ENCODE measurements at places on chromosomes 2 and 18.
A peak's percentile ranks its signal among the peaks of the same experiment; 100 is the strongest.

GRCh38 chr2:102470168-102470567 is 2.9 kb upstream of the SLC9A4 start:
- DNase-seq: no peak

- DNase-seq: no peak
These were observed 43.6 kb downstream of the VIT start for GRCh38 chr2:36740061-36740460.

- DNase-seq: peak; percentile 18
These were observed at the start of gene FBLN7 for GRCh38 chr2:112138159-112139032. TSS of gene FBLN7 (plus strand) at chr2:112138385. CDS start at chr2:112138656, 271 bp downstream.

DNA sequence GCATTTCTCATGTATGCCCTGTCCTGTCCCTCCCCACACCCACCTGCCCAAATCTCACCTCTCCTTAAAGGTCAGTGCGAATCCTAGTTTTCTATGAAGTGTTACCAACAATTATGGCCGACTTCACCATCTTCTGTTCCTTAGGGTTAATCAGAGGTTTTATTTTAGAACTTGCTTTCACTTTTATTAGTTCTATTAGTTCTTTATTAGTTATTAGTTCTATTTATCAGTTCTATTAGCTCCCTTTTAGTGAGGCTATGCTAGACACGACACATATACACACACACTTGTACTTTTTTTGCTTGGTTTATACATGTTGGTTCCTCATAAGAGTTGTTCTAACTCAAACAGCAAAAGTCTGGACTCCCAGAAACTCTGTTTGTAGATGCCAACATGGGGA is 176.8 kb upstream of the MSH6 start:
- no peak for DNase-seq

GRCh38 chr2:105556366-105556765 is 157.5 kb upstream of the FHL2 start:
- DNase-seq: no peak

DNA sequence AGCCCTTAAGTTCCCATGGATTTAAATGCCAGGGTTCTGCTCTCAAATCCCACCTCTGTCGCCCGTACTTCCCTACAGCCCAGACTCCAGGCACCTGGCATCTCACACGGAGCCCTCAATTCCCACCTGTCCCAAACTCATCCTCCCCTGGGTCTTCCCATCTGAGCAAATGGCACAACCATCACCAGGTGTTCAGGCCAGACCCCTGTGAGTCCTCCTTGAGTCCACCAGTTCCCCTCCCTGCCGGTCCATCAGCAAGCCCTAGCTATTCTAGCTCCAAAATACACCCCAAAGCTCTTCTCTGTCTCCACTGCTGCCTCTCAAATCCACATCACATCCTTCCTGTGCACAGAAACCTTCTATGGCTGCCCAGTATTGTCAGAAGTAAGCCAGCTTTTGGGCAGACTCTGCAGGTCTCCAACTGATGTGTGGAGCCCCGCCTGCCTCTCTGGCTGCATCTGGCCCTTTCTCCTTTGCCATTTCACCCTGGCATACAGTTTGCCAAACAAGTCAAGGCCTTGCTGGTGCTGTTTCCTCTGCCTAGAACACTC is 67.7 kb downstream of the DNMT3A start:
- DNase-seq: no peak

DNA sequence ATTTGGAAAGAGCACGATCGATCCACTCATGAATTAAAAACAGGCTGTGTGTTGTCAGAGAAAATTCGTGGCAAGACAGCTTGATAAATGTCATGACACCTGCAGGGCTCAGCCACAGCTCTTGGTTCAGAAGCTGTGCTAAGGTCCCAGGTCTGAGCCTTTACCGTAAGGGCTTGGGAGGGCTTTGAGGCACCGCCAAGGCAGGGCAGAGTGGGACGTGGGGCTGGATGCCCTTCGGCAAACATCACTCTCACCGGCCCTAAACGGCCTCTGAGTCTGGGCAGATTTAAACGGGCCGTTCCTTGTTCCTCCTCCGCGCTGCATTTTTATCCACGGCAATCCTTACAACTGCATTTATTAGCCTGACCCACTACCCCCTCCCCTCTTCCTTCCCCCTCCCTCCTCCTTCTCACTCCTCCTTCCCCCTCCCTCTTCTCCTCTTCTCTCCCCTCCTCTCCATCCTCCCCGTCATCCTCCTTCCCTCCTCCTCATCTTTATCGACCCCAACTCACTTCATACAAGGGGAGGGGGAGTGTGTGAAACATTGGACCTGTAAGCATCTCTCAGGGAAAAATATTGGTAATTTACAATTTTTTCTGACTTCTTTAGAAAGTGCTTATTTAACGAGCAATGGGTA is 33.9 kb downstream of the MBP start:
- no peak for DNase-seq

GRCh38 chr2:64228126-64228678 is 84.0 kb upstream of the PELI1 start:
- peak; percentile 70 for DNase-seq

- DNase-seq: no peak
These were observed 607.6 kb downstream of the LRP1B start for GRCh38 chr2:141523199-141523598.

DNA sequence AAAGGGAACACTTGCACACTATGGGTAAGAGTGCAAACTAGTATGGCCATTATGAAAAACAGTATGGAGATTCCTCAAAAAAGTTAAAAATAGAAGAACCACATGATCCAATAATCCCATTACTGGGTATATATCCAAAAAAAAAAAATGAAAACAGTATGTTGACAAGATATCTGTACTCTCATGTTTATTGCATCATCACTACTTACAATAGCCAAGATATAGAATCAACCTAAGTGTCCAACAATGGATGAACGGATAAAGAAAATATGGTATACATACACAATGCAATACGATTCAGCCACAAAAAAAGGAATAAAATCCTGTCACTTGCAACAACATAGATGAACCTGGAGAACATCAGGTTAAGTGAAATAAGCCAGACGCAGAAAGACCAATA is 73.3 kb downstream of the LOXHD1 start:
- DNase-seq: no peak

- no peak for DNase-seq
These were observed 48.2 kb upstream of the B3GNT2 start for GRCh38 chr2:62147610-62148301.

DNA sequence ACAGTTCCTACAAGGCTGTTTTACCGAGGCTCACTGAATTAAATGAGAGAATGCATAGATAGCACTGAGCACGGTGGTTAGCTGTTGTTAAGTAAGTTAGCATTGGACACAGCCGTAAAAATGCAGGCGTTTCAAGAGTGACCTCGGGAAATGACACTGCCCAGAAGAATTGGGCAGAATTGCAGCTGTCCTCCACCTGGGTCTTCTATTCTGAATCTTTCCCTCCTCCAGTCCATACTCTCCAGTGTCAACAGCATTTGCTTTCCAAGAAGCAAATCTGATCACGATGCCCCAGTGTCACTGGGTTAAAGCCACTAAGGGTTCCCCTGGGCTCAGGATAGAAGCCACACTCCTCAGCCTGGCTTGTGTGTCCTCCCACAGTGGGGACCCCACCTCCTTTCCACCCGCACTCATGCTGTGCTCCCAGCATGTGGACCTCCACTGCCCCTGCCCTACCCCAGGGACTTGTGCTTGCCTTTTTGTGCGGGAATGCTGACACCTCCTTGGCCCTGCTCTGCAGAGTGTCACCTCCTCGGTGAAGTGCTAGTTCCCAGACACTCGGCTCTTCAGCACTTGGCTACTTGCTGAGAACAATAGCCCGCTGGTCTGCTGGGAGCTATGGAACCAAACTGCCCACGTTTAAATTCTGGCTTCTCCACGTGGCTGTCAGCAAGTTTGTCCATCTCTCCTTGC is 135.0 kb downstream of the ANTXR1 start:
- no peak for DNase-seq

GRCh38 chr2:231221761-231222160 is 23.3 kb downstream of the ARMC9 start:
- no peak for DNase-seq

DNA sequence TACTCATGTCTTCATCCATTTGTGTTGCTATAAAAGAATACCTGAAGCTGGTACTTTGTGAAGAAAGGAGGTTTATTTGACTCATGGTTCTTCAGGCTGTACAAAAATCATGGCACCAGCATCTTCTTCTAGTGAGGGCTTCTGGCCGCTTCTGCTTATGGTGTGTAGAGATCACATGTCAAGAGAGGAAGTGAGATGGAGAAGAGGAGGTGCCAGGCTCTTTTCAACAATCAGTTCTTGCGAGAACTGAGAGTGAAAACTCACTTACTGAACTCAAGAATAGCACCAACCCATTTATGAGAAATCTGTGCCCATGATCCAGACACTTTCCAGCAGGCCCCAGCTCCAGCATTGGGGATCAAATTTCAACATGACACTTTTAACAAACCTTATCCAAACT is 30.0 kb upstream of the BARD1 start:
- no peak for DNase-seq

GRCh38 chr2:183919926-183920325 is 678.4 kb upstream of the ZNF804A start:
- DNase-seq: no peak

GRCh38 chr2:96260387-96261260 is 5.2 kb downstream of the TMEM127 start:
- DNase-seq: peak; percentile 44

DNA sequence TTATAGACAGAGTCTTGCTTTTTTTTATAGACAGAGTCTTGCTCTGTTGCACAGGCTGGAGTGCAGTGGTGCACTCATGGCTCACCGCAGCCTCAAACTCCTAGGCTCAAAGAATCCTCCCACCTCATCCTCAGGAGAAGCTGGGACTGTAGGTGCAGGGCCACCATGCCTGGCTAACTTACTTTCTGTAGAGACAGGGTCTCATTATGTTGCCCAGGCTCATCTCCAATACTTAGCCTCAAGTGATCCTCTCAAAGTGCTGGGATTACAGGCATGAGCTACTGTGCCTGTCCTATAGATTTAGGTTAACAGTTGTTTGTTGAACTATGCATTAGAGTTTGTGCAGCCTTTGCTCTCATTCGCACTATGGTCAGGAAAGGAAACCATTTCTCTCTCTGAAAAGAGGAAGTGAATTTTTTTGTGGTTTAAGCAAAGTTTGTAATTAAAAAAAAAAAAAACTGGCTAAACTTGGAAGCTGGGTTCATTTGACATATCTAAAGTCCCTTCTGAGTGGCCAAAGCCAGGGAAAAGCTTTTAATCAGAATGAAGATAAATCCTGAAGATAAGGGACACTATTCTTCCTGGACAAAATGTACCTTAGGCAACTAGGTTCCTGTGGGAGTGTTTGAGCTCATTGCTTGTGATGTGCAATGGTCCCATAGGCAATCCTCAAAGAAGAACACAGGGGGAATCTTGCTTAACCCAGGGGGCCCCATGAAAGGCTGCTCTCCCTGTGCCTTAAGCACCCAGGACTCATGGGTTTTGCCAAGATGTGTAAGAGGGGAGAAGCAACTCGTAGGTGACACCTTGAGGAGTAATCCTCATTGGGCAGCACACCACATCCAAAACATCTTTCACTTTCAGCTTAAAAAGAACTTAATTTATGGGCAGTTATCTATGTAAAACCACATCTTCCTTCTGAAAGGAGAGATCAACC is 201.7 kb downstream of the MREG start:
- DNase-seq: no peak

DNA sequence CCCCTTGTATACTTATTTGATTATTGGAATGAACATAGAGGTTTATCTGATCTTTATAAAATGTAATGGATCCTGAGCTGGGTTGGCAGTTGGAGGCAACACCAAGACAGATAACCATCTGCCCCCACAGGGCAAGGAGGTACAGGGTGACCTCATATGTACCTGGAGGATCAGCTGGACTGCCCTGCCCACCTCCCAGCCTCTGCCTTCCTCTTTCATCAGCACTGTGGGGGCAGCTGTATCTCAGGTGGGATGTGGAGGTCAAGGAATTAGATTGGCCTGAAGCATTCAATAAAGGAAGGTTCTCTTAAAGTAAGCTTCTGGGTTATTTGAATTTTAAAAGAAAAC is 92.6 kb downstream of the LYPD6 start:
- DNase-seq: no peak

DNA sequence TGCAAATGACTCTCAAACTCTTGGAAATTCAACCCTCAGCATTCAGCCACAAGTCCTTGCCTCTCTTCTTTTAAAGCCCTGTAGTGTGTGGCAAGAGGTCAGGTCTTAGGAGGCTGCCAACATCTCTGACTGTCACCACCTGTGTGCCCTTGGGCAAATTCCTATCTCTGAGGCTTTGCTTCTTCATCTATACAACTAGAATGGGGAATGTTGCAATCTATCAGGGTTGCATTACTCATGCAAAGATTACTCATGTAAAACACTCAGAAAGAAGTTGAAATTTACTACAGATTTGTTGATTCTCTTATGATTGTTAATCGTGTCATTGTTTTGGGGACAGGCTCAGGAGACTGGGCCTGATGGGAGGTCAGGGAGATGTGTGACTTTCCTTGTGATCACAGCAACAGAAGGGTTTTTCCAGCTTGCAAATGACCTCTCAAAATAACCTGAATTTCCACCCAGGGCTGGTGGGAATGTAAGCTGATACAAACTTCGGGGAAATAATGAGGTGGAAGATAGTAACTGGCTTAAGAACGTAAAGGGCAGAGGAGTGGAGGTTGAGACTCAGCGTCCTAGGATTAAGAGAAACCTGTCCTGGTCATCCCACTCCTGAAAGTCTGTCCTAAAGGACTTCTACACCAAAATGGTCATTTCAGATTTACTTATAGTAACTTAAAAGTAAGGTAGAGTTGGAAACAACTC is 32.1 kb upstream of the SIGLEC15 start:
- no peak for DNase-seq

GRCh38 chr2:209913786-209914345 is 88.6 kb upstream of the RPE start:
- no peak for DNase-seq

- DNase-seq: no peak
These were observed 766.3 kb downstream of the SLC4A3 start for GRCh38 chr2:220393711-220394110.
